ENCODE measurements at places on chromosomes 7 and 10.

DNA sequence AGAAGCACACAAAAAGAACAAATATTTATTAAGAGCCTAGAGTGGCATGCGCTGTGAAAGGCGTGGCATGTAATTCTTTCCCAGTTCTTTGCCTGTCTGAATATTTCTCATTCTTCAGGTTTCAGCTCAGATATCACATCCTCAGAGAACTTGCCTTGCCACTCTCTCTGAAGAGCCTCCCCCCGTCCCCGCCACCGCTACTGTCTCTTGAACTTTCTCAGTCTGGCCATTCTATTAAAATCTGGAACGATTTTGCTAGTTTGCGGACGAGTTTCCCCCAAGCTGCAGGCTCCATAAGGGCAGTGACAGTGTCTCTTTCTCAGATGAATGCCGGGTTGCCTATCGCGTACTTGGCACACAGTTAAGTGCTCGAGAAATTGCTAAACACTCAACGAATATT lies 787 bp upstream of the PLEKHA1 start:
- DNase-seq: no peak

- no peak for DNase-seq
Observed at GRCh38 chr10:5373307-5373706, 8.5 kb downstream of the UCN3 start.

DNA sequence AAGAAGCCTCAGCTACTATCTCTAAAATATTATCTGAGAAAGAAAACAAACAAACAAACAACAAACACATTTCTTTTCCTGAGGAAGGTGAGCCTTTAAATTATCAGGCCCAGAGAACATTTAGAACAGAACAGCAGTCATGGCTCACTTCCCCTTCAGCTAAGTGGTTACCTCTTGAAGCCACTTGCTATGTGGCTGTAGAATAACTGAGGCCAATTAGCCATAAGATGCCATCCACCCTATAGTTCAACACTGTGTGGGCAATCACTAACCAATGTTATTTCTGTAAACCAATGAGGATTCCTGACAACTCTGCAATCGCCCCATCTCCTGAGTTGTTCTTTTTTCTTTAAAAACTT lies 3.7 kb upstream of the UPP1 start:
- DNase-seq: no peak

GRCh38 chr10:51244309-51244708 lies 170.0 kb downstream of the PRKG1 start:
- DNase-seq: no peak

DNA sequence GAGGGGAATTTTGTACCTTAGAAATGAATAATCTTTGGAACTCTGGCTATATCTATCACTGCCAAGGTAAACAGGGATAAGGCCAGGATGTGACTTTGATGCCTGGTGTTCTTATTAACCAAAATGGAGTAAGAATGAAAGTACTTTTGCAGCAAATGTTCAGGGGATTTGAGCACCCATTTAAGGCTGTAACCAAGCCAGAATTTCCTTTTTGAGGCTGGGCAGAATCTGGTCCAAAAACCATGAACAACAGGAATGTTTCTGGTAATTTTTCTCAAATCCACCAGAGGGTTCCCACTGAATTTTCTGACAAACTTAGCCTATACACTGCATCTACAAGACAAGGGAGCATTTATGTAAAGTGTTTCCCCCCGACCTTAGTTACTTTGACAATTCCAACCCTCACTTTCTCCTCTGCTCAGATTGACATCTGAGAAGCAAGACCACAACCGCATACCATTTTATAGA lies 120.6 kb downstream of the BAMBI start:
- DNase-seq: no peak

- no peak for DNase-seq
Observed at GRCh38 chr10:116312548-116312947, 11.7 kb upstream of the CCDC172 start.

- peak; percentile 70 for DNase-seq
Observed at GRCh38 chr7:95609277-95609971, 13.1 kb upstream of the PDK4 start.

DNA sequence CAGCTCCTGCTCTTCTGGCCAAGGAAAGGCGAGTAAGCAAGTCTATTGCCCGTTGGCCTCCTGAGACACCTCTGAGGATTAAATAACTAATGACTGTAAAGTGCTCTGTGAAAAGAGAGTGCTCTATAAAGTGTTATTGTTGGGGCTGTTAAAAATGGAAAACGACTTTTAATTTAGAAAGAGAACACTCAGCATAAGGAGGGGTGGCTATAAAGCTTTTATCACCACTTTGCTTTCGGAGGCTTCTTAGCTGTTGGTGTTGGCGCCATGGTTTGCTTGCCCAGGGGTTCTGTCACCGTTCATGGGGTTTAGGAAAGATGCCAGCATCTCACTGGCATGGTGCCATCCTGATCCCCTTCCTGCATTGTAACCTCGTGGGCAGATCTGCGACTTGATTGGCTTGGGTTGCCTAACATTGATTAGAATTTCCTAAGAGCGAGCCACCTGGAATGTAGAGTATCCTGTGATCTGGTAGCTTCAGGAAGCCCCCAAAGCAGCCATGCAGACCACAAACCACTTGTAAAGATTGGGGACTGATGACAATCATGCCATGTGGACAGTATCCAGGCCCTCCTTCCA lies 509.9 kb downstream of the LRMDA start:
- DNase-seq: no peak

DNA sequence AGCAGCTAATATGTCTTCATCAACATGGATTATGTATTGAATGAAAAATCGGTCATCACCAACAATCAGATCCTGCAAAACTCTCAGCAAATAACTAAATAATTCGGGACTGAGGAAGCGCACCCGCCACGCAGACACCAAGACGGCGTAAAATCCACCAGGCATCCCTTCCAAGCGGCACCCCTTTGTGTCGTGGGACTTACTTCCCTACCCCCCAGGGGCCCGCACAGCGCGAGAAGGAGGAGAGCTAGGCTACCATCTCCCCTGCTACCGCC lies 721 bp downstream of the ARL3 start:
- DNase-seq: no peak

DNA sequence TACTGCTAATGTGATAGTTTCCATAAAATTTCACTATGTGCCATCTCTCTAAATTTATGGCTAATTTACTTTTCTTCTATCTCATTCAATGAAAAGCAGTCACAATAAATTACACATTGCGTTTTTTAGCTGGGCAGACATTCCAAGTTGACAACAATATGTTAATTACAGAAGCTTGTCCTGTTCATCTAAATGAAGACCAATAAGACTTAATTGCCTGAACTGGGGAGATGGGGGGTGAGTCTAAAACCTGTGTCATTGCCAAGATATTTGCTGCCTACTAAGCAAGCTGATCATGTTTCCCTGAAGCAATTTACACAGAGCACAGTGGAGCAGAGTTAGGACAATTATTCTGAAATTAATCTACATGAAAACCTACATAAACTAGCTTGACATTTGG lies 89.3 kb upstream of the ADRB1 start:
- DNase-seq: no peak

DNA sequence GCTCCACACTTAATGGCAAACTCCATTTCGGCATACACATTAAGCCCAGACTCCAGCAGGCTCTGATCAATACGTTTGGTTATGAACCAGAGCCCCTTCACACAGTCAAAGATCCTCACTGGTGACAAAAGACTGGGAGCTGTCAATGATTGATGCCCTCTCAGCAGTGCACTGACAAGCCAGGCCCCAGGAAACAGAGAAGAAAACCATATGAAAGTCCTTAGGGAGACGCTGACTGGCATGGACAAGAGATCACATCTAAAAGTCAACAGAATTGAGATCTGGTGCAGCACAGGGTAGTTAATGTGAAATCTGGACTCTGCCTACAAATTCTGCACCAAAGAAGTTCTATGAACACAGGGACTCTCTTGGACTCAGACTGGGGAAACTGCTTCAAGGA lies 600.9 kb upstream of the NRP1 start:
- DNase-seq: no peak

- DNase-seq: no peak
Observed at GRCh38 chr7:155377071-155377837, 79.6 kb downstream of the INSIG1 start.

- no peak for DNase-seq
Observed at GRCh38 chr10:6833458-6834011, 253.5 kb upstream of the PRKCQ start.

DNA sequence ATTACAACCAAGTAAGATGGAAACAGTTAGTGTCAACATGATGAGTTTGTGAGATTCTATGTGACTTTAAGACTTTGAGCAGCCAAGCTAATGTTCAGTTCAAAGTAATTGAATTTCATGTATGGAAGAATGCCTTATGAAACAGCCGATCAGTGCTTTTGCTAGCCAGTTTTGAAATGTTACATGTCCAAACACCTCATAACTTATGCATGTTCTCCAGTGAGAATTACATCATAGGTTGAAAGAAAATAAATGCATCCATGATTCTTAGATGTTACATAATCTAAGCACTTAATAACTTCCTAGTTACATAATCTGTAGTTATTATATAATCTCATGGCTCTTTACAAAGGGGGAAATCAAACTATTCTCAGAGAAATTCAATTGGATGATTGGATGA lies 211.3 kb downstream of the BICC1 start:
- no peak for DNase-seq

GRCh38 chr7:35003679-35004303 lies 33.5 kb downstream of the DPY19L1 start:
- DNase-seq: peak; percentile 13

- peak; percentile 68 for DNase-seq
Observed at GRCh38 chr10:6678211-6678803, 98.2 kb upstream of the PRKCQ start.

Measured in globus pallidus (tissue), 1 donor.